ENCODE measurements at places on chromosomes 6 and 20.

DNA sequence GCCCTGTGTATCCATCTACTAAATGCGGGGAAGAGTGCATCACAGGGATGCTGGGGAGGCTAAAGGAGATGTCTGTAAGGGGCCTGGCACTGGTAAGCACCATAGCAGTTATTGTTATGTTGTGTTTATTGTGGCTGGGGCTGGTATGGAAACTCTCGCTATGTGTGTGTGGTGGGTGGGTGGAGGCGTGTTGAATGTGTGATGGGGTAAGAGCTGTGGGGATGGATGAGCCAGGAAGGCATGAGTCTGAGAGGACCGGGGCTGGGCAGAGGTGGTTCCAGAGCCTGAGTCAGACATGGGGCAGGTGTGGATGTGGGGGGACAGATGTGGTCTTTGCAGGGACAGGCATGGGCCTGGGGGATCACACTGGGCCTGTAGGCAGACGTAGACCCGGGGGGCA lies 88.1 kb downstream of the GRM4 start:
- DNase-seq = no peak

DNA sequence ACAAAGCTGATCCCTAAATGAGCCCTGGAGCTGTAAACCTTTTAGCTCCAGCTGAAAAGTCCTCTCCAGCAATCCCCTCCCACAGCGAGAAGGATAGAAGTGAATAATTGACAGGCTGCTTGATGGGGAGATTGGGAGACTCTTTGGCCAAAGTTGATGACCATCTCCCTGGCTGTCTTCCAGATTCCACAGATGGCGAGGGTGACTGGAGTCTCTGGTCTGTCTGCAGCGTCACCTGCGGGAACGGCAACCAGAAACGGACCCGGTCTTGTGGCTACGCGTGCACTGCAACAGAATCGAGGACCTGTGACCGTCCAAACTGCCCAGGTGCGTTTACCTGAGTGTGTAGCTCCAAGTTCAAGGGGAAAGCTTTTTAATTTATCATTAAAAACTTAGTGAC lies 67.3 kb downstream of the ISM1 start:
- DNase-seq = no peak

DNA sequence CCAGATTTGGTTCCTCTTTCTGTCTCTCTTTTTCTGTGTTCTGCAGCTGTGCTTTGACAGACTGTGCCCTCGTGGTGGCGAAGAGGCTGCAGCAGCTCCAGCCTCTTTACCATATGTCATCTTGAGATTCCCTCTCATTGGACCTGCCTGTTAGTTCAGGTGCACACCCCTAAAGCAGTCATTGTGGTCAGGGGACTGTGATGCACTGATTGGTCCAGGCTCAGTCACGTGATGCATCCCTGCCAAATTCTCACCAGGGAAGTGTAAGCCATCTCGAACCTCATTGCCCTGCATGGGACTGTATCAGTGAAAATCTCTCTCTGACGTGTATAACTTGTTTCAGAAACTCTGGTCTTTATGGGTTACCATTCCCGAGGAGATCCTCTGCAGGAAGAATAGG lies 160.3 kb downstream of the EYA2 start:
- no peak for DNase-seq

DNA sequence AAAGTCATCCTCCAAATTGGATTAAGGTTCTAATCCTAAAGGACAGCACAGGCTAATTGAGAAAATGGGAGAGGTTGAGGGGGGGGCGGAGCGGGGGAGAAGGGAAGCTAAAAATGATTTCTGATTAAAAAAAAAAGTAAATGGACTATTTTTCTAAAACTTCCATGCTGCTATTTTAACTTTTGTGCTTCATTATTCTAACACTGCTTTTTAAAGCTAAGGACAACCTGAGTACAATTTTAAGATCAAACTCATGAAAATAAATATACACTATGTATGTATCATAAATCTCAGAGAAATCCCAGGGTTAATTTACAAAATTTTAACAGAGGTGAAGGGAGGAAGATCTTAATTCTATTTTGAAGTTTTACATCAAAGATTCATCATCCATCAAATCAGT lies 4.4 kb downstream of the MAN1A1 start:
- DNase-seq = no peak

GRCh38 chr6:112114577-112115223 lies 27.3 kb downstream of the FAM229B start:
- DNase-seq = no peak

GRCh38 chr6:150167479-150167873 lies 24.6 kb downstream of the PPP1R14C start:
- no peak for DNase-seq

DNA sequence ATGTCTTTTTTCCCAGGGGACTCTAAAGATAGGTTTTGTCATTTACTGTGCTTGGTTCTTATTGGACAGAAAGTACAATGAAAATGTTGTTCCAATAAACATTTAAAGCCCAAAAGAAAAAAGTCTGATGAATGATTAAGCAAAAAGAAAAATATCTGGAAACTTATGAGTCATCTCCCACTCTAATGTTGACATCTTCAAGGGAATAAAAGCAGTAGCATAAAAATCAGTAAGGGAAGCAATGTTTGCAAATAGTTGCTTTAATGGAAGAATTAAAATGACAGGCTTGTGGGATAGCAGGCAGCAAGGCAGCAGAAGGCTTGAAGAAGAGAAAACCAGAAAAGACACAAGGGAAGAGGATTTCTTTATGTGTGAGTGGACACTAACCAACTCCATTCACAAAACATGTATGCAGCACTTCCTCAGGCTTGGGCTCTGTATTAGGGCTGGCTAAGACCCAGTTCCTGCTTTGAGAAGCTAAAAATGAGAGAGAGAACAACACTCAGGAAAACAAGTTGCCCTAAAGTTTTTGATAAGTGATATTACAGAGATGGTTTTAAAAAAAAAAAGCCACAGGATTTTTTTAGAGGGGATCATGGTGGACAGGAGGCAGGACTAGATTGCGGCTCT lies 263.2 kb upstream of the NT5E start:
- DNase-seq = no peak

GRCh38 chr20:56808732-56809131 lies 179.6 kb downstream of the TFAP2C start:
- DNase-seq = no peak

DNA sequence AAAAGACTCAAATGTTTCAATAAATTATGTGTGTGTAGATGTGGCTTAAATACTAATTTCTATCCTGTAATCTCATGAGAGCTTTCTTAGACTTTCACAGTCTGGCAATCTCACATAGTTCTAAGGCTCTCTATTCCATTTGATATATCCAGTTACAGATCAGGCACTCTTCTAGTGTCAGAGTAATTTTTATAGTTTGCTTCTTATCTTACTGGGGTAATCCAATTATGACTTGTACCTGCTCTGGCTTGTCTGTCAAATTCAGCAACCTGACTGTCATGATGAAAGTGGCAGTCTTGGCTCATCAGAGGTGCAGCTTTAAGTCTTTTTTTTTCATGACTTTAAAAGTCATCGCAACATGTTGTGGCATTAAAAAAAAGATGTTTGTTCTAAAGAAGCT lies 513.2 kb upstream of the MAN1A1 start:
- DNase-seq = no peak

DNA sequence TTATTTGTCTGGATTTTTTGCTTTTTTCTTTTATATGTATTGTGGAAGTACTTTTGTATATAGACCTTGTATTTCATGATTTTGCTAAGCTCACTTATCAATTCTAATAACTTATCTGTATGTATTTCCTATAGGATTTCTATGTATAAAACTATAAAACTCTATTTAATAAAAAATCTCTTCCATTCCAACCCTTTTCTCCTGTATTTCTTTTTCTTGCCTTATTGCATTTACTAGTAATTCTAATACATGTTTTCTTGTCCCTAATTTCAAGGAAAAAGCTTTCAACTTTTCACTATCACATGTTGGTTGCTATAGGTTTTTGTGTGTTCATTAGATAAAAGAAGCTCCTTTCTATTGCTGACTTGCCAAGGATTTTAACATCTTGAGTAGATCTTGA lies 125.3 kb downstream of the MBOAT1 start:
- no peak for DNase-seq

- DNase-seq = no peak
Measured at GRCh38 chr20:46638898-46639274, 12.4 kb downstream of the SLC13A3 start.

- DNase-seq = no peak
Measured at GRCh38 chr6:17820055-17820454, 113.3 kb upstream of the NUP153 start.

DNA sequence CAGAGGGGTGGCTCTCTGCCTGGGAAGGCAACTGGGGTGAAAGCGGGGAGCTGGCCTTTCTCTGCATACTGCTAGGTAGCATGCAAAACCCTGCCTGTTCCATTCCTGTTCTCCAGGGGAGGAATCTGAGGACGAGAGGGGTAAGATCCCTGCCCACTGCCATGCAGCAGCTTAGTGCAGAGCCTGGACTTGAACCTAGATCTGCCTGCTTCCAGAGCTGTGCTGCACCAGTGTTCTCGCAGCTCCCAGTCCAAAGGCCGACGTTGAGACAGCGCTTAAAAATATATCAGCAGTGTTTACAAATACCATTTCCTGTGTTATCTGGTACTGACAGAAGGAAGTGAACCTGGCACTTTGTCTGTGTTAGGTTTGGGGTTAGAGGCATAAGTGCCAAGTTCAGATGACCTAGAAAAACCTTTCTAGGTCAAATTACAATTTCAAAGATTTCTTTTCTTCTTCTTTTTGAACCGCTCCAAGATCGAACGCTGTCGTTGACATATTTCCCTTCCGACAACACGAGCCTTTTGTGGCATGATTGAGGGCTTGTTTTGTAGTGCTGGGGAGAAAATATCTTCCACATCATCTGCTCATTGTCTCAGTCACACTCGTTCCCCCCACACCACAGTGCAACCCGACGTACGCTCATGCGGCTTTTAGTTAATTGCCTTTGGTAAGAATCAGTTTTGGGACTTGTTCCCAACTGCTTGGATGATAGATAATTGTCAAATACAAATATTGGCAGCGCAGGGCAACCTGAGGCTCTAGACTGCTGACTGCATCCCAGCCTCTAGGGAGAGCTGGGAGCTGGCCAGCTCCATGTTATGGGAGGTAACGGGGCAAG lies 44.6 kb downstream of the TOX2 start:
- peak; percentile 54 for DNase-seq

Measured in CD4-positive, alpha-beta T cell treated with Interleukin-1 beta for 1 hour (primary cell).